ENCODE measurements at places on chromosomes 16 and 17.

DNA sequence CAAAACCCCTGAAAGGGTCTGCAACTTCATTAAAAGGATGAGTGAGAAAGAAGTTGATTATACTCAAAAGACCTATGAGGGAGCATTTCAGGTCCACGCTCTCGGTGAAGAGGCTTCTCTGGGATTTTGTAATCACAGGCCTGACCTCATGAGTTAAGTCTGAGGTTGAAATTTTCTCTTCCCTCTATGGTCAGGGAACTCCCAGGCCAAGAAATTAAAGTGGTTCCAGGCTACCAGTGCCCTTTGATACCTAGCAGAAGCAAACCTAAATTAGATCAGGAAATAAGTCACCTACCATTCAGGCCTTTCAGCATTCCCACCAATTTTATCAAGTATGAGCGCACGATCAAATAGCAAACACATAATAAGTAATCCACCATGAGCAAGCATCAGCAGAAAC is 27.9 kb downstream of the MBTD1 start:
- no peak for DNase-seq

GRCh38 chr16:85081765-85082164 is 30.5 kb downstream of the CIBAR2 start:
- DNase-seq, result no peak

DNA sequence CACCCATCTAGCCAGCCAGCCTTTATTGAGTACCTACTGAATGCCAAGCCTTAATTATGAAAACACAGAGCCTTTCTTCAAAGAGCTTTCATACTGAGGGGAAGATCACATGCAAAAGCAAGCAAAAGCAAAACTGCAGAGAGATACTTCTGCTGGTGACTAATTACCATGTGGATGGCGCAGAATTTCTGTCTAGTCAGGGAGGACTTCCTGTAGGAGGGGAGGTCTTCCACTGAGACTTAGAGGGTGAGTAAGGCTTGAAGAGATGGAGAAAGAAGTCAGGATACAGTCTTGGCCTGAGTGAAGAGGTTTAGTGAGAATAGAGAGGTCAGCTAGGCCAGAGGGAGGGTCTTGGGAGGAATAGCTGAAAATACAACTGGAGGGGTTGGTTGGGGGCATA is 53.9 kb upstream of the CCL2 start:
- no peak for DNase-seq

DNA sequence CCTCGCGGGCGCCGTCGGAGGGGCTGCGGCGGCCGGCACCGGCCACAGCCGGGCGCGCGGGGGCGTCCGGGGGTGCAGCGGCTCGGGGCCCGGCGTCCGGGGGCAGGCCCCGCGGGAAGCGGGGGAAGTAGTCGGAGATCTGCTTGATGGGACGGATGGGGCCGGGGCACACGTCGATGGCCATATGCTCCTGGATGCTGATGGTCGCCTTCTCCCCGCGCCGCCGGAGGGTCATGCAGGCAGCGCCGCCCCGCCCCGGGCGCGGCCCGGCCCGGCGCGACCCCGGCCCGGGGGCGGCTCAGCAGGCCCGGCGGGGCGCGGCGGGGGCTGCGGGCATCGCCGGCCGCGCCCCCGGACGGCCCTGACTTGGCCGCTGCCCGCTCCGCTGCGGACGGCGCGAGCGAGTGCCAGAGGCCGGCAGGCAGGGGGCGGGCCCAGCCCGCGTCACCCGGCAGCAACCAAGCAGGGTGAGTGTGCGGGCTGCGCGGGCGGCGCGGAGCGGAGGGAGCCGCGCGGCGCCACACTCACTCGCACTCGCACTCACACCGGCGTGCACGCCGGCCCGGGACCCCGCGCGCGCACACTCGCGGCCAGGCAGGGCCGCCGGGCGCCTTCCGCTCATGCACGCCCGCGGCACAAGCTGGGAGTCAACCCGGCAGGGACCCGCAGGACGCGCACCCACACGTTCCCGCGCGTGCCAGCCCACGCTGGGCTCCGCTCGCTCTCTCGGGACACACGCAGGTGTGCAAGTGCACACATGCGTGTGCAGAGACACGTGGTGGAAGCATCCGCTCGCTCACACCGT is at the start of gene DOC2B:
DOC2B (minus strand) TSS at position 406 of the 805 bp plus-strand sequence; CDS start at position 235, 171 bp downstream.
- peak; percentile 44 for DNase-seq

GRCh38 chr17:31499771-31500554 is 108.5 kb downstream of the RAB11FIP4 start:
- peak; percentile 66 for DNase-seq

DNA sequence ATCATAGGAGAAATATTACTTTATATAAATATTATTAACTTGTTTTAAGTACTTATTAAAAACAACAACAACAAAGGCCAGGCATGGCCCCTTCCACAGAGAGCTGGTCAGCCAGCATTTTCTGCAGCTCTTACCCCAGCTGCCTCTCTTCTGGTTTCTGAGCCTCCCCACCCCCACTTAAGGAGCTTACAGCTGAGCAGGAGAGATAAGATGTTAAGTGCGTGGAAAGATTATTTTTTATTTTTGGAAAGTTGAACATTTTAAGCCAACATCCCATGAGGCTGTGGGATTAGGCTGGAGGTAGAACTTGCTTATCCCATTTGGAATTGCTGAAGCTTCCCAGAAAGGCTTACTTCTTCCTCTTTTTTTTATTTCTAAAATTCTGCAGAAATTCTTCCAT is 401.2 kb downstream of the SEC14L1 start:
- no peak for DNase-seq

GRCh38 chr17:47277921-47278320 is 24.3 kb downstream of the ITGB3 start:
- no peak for DNase-seq

DNA sequence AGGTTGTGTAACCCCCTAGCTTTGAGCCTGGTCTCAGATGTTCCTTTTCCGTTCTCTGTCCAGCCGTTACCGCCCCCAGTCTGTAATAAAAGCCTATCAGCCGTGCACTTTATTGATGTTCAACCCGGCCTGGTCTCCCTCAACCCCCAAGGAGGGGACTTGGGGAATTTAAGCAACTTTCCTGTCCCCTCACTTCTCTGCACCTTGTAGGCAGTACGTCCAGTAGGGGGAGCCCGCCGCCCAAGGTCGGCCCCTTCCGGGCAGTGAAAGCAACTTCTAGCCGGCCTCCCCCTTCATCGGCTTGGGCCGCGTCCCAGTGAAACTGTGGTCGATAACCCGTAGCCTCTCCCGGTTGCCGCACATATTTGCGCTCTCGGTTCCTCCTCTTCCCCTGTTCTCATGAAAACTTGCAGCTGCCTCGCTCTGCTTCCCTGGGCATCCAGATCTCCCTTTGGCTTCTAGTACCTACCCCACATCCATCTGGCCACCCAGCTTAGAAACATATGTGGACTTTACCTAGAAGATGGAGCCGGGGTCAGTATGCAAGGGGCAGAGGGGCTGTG is 7.9 kb downstream of the PNPO start:
- peak; percentile 90 for DNase-seq

GRCh38 chr16:67248073-67248400 is 742 bp upstream of the SLC9A5 start:
- DNase-seq, result no peak

DNA sequence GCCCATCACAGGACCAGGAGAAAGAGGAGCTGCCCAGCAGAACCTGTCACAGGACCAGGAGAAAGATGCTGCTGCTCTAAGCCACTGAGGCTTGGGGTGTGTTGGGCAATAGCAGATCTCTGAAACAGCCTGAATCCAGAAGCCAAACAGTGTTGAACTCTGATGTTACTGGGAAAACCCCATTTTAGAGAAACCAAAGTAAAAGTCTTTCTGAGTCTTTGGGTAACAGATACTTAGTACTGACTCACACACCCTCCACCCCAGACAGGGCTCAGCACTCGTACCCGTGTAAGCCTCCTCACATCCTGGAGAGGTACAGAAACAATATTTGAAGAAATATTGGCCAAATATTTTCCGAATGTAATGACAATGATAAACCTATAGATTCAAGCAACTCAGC is 82.8 kb upstream of the GNG13 start:
- DNase-seq, result no peak

DNA sequence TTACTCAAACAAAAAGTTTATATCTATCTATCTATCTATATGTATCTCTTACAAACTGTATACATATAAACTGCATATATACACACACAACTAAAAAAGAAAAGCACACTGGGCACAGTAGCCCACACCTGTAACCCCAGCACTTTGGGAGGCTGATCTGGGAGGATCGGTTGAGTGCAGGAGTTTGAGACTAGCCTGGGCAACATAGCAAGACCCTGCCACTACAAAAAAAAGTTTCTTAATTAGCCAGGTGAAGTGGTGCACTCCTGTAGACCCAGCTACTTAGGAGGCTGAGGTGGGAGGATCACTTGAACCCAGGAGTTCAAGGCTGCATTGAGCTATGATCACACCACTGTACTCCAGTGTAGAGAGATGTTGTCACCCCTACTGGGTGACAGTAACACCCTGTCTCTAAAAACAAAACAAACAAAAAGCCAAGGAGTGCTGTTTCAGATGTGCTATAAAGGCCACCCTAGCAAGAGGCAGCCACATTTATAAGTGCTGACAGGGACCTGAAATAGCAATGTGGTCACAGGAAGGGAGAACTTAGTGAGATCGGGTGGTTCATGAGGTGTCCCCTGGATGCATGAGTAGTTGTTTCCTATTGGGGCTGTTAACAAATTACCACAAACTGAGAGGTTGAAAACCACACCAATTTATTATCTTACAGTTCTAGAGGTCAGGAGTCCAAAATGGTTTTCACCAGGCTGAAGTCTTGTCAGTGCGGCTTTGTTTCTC is 4.8 kb downstream of the CD2BP2 start:
- DNase-seq, result peak; percentile 32

DNA sequence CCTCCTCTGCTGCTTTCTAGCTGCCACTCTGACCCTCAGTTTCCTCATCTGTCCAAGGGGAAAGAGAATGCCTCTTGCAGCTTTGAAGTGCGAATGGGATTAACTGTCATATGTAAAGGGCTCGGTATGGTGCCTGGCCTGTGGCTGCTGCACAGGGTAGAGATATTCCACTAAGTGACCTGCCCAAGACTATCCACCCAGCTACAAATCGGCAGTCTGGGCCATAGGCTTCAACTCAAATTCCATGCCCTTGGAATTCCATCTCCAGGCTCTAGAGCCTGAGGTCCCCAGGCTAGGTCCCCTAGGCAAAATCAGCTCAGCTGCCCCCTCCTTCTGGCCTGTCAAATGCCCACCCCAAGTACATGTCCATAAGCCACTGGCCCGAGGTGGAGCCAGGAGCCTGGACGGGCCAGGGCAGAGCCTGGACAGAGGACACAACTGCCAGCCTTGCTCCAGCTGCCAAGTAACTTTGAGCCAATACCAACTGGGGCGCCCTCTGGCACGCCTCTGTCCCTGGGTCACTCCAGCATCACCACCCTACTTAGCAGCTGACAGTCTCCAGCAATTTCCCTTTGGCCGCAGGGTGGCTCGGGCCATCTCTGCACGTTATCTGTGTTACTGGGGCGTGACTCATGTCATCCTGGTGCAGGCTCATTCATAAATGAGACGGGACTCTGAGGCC is 57.2 kb downstream of the SDK2 start:
- DNase-seq, result no peak

DNA sequence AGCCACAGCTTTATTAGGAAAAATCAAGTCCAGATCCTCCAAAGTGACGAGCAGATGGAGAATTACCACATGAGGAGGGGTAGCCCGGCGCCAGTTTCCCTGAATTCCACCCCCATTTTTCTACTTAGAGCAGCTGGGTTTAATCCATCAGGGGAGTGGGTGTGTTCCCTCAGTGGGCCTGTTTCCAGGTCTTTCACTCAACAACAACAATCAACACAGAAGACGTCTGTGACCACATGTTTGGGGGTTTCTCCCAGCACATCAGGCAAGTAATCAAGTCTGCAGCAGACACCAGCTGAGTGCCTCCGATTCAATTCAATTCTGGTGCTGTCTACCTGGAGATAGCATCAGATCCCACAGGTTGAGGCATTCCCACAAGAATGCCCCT is 6.8 kb downstream of the SLC6A2 start:
- DNase-seq, result no peak

DNA sequence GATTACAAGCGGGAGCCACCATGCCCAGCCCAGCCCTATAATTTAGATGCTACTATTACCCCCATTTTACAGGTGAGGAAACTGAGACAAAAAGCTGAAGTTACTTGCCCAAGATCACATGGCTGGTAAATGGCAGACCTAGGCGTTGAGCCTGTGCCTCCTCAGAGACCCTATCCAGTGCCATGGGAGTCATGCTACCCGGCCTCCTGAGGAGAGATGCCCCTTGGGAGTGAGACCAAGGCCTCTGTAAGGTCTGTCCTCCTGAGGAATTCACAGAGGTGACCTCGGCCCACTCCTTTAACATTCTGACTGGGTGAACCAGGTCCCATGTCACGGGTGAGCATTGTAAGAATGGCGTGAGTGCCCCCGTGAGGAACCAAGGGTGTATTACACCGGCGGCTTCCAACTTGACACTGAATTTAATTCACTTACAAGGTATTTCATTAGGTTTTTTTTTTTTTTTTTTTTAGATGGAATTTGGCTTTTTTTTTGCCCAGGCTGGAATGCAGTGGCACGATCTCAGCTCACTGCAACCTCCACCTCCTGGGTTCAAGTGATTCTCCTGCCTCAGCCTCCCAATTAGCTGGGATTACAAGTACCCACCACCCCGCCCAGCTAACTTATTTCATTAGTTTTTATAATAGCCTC is 95.7 kb downstream of the ABCC6 start:
- peak; percentile 73 for DNase-seq

GRCh38 chr17:76752006-76752405 is 14.1 kb downstream of the MFSD11 start:
- DNase-seq, result no peak

GRCh38 chr17:82003411-82004381 is 19.0 kb downstream of the CENPX start:
- peak; percentile 61 for DNase-seq

DNA sequence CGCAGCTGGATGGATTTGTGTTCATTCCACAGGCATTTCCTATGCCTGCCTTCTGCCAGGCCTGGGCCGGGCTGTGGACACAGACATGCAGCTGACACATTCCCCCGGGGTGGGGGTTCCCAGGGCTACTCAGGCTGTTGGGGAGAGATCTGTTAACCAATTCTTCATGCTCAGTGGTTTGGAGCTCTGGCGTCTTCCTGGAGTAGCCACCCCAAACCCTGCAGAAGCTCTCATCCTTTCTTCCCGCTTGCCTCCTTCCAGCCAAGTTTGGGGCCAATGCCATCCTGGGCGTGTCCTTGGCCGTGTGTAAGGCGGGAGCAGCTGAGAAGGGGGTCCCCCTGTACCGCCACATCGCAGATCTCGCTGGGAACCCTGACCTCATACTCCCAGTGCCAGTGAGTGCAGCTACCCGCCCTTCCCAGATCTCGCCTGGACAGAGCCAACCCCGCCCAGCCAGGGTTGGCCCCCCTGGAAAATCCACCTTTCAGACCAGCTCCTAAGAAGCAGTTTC is 2.6 kb downstream of the ENO3 start:
- DNase-seq, result no peak

GRCh38 chr17:53740312-53740711 is 82.4 kb upstream of the KIF2B start:
- no peak for DNase-seq

DNA sequence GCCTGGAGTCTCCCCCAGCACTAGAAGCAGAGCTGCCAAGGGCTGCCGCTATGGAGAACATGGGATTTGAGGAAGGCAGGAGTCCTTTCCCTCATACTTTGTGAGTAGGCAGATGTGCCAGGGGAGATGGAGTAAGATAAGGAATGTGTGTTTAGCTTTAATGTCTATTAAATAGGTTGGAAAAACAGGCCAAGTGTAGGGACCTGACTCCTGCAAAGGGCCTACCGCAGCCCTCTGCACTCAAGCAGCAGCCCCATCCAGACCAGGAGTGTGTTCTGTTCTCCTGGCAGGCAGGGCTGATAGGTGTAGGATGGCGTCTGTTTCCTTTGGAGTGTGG is 1.8 kb upstream of the MIF4GD start:
- DNase-seq, result no peak

Measured in stimulated activated CD4-positive, alpha-beta T cell treated with anti-CD3 and anti-CD28 coated beads, Interleukin-15, amount 100 ng/mL, for 24 hours (primary cell).